Posterior vena cava (tissue), 2 donors: ENCODE measurements at places on chromosomes 7 and 10.

- no peak for DNase-seq
Observed at GRCh38 chr7:133419041-133419440, 166.2 kb downstream of the EXOC4 start.

GRCh38 chr10:74047871-74048270 lies 50.0 kb downstream of the VCL start:
- no peak for DNase-seq

DNA sequence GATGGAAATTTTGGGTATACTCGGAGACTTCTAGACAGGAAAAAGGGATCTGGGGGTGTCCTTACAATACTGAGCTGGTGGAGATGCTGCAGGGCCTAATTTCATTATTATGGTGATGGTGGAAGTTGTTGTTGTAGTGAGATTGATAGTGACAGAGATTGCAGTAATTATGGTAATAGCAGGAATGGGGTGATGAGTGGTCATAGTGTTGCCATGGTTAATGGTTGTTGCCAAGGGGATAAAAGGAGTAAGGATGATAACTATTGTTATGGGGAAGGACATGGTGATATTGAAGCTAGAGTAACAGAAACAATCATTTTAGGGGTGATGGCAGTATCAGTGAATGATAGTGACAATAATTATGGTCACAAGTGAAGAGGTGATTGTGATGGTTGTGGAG lies 27.1 kb upstream of the LBX1 start:
- no peak for DNase-seq

DNA sequence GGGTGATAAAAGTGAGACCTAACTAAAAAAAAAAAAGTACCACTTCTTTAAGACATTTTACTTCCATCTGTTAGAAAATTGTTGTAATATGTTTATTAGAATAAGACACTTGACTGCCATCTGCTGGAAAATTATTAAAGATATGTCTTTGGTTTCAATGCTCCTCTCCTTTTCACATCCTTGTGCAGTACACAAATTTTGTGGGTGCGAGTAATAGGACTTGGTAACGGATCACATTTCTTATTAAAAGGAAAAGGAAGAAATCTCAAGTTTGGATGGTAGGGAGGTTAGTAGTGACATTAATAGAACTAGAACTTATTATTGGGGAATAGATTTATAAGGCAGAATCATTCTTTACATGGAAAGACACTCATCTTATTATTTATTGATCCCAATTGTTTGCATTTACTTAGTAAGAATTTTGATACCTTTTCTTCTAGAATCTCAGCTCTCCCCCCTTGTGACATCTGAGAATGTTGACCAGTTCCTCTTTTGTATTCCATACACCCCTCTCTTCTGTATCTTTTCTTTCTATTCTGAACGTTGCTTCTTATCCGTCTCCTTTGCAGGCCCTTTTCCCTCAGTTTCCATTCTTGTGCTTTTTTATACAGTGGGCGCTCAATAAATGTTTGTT lies 43.0 kb upstream of the RPA3 start:
- DNase-seq: no peak

DNA sequence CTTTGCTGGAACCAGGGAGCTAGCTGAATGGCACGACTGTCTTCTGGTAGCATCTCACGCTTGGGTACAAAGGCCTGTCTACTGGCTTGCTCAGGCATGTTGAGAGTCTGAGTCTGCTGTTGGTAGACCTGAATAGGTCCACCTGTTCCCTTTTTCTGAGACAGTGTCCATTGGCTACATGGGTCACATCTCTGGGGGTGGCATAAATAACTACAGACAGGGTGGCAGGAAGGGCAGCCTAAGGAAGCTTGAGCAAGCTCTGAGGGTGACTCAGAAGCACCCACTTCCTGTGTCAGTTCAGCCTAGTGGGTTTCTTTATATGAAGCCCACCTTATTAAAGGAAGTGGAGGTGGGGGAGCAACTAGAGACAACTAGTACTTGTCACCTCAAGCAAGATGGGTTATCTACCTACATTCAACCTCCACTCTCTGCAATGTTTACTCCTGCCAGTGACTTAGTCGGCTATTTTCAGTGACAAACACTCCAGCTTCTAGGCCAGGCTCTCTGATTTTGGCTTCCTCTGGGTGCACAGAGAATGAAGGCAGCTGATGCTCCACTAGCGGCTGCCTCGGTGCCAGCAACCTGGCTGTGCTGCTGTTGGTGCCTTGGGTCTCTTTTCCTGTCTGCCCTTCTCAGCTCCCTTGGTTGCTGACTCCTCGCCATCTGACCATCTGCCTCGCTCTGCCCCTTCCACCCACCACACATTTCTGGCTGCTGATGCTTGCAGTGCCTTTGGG lies 5.7 kb upstream of the ZYX start:
- peak; percentile 46 for DNase-seq

DNA sequence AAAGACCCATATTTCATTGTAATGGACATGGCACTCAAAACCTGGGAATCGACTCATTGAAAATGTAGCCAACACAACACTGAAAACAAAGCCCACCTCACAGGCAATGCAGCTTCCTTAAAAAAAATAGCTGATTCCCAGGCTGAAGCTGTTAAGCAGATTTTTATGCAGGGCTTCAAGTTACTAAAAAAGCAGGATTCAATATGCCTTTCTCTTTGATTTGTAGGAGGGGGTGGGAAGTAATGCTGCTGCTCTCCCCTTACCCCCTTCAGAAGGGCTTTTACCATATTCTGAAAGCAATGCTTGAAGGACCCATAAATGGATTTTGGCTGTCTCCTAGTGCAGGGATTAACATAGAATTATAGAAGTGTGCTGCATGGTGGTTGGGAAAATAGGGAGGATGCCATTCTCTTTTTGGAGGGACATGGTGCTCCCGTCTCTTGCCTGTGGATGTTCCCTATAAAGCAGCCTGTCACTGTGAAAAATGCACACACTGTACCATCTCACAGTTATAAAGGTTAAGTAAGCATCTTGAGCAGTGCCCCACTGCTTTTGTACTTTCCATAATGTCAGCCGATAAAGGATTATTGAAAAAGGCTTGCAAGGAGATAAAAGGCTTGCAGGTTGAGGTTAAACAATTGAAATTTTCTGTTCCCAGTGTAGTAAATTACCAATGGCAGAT lies 262.8 kb downstream of the AUTS2 start:
- DNase-seq: no peak

GRCh38 chr7:47512481-47513176 lies 69.3 kb downstream of the TNS3 start:
- DNase-seq: no peak

DNA sequence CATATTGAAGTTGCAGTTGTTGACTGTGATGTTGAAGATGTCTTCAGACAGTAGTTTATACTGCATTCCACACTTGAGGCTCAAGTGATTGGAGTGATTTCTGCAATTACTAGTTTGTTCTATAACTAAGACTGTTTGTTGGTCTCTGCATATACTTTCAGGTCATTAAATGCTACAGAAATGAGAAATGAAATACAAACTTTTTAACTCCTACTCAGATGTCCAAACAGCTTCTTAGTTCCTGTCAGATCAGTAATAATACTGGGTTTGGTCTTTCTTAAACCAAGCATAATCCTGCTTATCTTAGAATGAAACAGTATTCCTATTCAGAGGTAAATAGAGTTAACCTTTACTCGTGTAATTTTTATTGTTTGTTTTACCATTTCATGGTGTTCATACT lies 115.9 kb downstream of the CCNY start:
- DNase-seq: no peak

DNA sequence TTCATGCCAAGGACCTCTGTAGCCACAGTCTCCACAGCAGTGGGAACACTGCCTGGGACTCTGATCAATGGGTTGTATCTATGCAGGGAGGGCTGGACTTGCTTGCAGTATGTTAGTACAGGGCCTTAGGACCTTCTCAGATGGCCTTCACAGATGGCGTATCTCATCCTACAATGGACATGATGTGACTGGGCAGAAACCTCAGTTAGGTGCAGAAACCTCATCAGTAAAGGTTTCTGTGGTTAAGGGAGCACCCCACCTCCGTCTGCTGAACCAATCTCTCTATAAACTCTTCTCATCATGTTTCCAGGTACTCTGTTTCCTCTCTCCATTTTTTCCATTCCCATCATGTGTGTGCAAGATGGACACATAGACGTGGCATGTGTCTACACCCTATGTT lies 154.9 kb downstream of the EVX1 start:
- no peak for DNase-seq

DNA sequence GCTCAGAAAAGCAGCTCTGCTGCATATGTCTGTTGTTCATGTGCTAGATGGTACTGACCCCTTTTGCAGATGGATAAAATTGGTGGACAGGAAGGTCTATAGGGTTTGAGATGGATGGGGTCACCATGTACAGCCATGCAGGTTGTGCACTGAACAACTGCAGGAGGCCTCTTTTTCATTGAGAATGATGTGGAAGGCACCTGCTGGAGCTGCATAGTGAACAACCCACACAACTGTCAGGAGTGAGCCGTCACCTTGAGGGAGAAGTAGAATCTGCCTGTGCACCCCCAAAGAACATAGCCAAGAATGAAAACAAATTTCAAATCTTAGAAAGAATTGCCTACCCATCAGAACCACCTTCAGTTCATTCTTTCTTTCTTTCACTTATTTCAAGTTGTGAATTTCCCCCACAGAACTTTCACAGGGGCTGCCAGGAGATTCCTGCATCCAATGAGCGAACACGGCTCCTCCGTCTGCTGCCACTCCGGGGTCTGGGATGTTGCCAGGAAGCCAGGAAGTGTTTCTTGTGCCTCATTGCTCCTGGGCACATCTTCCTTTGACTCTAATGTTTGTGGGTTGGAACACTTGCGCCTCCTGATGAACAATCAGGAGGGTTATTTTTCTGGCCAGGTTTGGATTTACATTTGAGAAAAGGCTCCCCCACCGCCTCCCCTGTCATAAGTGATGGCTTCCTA lies 53.7 kb upstream of the DOCK1 start:
- no peak for DNase-seq

DNA sequence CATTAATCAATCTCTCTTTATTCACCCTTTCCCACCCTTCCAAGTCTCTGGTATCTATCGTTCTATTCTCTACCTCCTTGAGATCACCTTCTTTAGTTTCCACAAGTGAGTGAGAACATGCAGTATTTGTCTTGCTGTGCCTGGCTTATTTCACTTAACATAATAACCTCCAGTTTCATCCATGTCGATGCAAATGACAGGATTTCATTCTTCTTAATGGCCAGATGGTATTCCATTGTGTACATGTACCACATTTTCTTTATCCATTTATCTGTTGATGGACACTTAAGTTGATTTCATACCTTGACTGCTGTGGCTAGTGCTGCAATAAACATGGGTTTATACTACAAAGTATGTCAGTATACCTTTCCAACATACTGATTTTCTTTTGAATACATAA lies 3.8 kb upstream of the AOAH start:
- no peak for DNase-seq

GRCh38 chr10:132532179-132532578 lies 5.4 kb upstream of the INPP5A start:
- DNase-seq: peak; percentile 18

DNA sequence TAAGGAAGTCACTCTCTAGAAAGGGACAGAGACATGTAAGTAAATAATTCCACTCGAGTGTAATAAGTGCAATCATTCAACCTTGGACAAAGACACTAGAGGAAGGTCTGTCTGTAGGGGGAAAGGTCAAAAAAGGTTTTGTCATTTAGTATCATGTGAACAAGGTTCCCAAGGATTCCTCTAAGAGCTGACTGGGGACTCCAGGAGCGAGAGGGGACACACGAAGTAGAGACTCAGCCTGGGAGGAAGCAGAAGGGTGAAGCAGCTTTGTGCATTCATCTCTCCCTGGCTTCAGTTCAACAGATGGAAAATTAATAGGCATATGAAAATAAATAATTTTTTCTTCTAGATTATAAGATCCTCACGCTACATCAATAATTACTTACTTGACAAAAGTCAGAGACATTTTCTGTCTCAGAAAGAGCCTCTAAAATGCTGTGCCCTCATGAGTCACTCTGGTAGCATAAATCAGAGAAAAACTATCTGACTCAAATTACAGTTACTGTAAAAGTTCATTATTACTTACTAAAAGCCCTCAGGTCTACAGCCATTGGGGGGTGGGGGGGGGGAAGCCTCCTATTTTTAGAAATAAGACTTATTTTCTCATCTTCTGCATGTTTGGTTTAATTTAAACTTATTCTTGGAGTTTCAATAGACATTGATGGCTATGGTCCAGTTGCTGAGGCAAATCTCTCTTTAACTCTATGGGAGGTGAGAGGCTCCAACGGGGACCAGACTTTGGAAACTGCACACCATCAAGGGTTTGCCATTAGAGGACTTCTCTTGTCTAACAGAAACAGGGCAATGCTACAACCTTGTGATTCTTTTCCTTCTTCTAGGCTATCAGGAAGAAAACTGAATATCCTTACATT lies 275.1 kb upstream of the KLF14 start:
- DNase-seq: no peak

GRCh38 chr10:132899751-132900065 lies 42.7 kb downstream of the CFAP46 start:
- DNase-seq: peak; percentile 72

DNA sequence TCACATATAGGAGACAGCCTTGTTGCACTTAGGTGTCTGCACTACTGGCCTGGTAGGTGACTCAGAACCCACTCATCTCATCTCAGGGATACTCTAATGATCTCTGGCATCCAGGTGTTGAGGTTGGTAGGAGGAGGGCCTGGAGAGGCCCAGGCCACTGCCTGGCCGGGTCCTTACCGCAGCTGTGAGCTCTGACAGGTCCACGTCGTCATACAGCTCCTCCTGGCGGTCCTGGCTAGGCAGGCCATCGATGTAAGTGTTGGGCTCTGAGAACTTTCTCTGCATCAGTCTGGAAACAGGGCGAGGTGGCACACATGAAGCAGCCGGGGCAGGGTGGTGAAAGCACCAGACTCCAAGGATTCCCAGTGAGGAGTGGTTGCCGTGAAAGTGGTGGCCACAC lies 62.1 kb downstream of the VWA2 start:
- peak; percentile 11 for DNase-seq

GRCh38 chr7:86214734-86215133 lies 429.0 kb upstream of the GRM3 start:
- no peak for DNase-seq

DNA sequence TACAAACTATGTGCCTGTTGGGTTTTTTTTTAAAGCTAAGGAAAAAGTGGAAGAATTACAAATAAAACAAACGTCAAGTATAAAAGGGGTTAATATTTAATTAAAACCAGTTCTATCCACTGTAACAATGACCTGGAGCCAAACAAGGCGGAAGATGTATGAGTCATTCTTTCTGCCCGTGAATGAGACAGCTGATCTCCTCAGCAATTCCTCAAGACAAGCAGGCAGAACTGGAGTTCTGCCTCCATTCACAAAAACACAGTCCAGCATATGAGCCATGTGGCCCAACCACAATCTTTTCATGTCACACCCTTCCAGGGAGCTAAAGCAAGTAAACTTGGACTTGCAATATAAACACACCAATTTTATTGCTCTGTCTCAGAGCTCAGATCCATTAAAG lies 8.4 kb downstream of the ETV1 start:
- no peak for DNase-seq

- DNase-seq: no peak
Observed at GRCh38 chr10:51137756-51138529, 63.7 kb downstream of the PRKG1 start.
